Gastrocnemius medialis (tissue), 4 donors: ENCODE measurements at places on chromosomes 3 and 15.

DNA sequence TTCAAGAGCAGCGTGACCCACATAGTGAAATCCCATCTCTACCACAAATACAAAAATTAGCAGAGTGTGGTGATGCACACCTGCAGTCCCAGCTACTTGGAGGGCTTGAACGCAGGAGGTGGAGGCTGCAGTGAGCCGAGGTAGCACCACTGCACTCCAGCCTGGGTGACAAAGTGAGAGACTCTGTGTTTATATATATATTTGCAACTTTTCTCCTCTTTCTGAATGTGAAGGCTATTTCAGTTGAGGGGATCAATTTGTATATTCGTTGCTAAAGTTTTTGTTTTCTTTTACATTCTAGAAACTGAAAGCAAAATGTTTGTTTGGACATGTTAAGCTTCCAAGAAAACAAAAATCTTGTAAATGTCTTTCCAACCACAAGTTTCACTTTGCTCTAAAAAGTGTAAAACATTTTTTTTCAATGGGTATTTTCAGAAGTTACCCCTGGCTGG, 29.8 kb upstream of the FAM98B start:
- DNase-seq: no peak

DNA sequence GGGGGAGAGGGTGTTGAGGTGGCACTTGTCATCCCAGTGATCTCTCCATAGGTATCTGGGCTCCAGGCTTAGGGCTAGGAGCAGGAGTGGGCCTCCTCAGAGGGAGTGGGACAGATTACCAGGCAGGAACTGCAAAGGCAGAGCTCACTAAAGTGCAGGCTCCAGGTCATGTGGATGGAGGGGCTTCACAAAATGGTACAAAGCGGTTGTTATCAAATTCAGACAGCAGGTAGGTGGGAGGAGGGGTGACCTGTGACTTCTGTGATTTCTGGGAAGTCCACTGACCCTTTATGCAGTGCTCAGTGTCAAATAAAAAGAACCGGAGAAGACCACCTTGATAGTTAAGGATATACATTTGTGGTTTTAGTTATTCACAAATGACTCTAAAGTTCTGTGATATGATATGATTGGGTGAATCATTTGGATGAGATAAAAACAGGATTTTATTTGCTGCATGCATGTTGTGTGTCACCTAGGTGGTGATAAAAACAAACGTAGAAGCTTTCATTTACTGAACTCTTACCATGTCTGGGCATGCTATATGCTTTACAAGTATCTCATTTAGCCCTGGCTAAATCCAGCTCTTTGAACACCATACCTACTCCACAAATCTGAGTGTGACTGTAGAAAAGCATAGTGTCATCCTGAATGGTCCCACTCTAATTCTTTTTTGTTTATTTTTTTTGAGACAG, 20.2 kb downstream of the ST6GAL1 start:
- DNase-seq: no peak

- DNase-seq: no peak
Measured at GRCh38 chr3:38224357-38224756, 41.3 kb upstream of the SLC22A13 start.

- DNase-seq: no peak
Measured at GRCh38 chr3:194974468-194975135, 288.9 kb downstream of the FAM43A start.

- no peak for DNase-seq
Measured at GRCh38 chr3:140332131-140332530, 345.7 kb upstream of the TRIM42 start.

DNA sequence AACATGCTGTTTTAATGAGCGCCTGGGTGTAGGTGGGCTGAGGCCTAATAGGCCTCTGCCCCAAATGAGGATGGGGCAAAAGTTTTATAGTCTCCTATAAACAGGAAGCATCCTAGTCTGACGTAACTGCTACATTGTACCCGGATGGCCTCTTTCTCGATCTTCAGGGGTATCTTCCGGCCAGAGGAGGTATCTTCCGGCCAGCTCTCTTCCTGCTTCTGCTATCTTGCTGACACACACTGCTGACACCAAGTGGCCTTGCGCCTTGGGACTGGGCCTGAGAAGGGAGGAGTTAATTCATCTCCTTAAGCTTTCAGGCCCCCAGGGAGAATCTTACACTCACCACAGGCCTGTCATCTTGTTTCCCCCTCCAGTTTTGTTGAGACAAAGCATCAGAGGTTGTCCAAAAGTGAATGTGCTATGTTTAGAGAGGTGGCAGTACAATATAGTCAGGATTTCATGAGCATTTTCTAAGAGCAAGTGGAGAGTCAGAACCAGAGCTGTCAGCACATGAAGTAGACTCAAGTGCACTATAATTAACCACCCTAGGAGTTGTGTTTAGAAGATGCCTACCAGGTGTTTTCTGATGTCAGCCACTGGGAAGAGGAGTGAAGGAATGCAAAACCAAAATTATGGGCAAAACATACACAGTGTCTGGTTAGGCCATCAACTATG, 15.6 kb upstream of the IGSF10 start:
- DNase-seq: no peak

GRCh38 chr3:194050782-194051320, 85.1 kb upstream of the HES1 start:
- DNase-seq: no peak

GRCh38 chr15:67882487-67883233, 42.8 kb upstream of the RNU6-1 start:
- DNase-seq: no peak

DNA sequence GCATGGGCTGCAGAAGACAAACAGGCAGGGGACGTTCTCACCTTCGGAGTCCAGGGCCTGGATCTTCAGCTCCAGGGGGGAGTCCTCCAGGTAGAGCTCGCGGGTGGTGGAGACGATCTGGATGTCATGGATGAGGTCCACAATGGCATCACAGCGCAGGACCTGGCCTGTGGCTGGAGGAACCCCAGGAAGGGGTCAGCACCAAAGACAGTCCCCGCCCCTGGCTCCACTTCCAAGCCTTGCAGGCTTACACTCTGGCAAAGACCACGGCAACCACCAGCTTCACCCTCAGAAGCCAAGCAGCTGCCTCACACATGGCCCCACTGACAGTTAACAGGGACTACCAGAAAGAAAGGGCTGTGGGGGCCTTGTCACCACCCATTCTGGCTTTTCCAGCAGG, 22.8 kb downstream of the NUP210 start:
- DNase-seq: no peak

- DNase-seq: peak; percentile 66
Measured at GRCh38 chr3:8557298-8557697, 55.7 kb downstream of the LMCD1 start.

GRCh38 chr3:37607604-37608003, 254.1 kb upstream of the CTDSPL start:
- DNase-seq: no peak

GRCh38 chr3:195908694-195909581, 587 bp upstream of the TNK2 start:
- peak; percentile 32 for DNase-seq

- no peak for DNase-seq
Measured at GRCh38 chr3:66224220-66224619, 3.4 kb downstream of the SLC25A26 start.

DNA sequence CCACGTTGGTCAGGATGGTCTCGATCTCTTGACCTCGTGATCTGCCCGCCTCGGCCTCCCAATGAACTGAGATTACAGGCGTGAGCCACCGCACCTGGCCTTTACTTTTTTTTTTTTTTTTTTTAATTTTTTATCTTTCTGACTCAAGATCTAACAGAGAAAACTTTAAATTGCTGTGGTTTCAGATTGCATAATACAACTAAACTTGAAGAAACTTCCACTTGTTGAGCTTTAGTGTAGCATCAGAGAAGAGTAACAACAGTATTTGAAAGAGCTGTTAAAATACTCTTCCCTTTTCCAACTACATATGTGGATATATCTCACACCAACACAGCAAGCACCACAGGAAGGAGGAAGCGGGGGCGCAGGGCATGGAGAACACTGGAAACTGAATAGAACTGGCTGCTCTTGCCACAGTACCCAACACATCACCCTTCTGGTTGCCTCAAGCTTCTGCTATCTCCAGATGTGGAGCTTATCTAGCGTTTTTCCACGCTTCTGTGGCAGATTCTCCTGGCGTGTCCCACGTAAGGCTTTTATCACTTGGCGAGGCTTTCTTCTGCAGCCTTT, 45.4 kb downstream of the MAP6D1 start:
- no peak for DNase-seq

GRCh38 chr15:39781147-39781966, 1.3 kb downstream of the FSIP1 start:
- DNase-seq: no peak

DNA sequence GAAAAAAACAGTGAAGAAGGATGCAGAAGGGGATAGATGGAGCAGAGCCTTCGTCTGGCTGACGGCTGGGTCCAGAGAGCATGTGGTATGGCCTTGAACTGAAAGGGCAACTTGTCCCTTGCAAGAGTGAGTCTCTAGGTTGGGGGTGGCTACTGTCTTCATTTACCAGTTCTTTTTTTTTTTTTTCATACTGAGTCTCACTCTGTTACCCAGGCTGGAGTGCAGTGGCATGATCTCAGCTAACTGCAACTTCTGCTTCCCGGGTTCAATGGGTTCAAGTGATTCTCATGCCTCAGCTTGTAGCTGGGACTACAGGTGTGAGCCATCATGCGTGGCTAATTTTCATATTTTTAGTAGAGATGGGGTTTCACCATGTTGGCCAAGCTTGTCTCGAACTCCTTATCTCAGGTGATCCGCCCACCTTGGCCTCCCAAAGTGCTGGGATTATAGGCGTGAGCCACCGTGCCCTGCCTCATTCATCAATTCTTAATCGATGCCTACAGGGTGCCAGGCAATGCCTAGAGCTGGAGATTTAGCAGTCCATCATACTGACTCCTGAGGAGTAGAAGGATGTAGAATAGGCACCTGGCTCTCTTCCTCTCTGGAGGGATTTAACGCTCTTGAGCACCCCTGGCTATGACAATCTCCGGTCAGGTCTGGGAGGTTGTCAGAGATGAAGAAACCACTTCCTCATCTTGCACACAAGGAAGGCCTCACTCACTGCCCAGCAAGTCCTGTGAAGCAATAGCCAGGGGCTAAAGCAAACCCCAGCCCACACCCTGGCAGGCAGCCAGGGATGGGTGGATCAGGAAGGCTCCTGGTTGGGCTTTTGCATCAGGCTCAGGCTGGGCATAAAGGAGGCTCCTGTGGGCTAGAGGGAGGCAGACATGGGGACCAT, at the start of gene CAMP:
Gene CAMP (plus strand): TSS at position 880 of the 898 bp plus-strand sequence. CDS start 17 bp downstream, at position 897.
- peak; percentile 61 for DNase-seq

- no peak for DNase-seq
Measured at GRCh38 chr3:177385186-177385585, 187.9 kb upstream of the TBL1XR1 start.

- no peak for DNase-seq
Measured at GRCh38 chr15:59609730-59610712, 1.6 kb upstream of the GCNT3 start.

- no peak for DNase-seq
Measured at GRCh38 chr3:44915702-44916438, 41.5 kb downstream of the TGM4 start.
